ENCODE measurements at places on chromosomes 6 and 20. TPM values are rescaled to one million over a fixed set of nuclear protein-coding genes. Genes with fewer than 3 reads are reported as not detected.

Gene C20orf204
- 0.17 TPM for total RNA-seq

Gene STMN3
- 49.8 TPM for total RNA-seq

Gene ANKRD66
- not detected for total RNA-seq

Gene TPD52L1
- 0.83 TPM for total RNA-seq

Gene HLA-DQA1
- total RNA-seq: not detected

Gene CAPN11
- 0.06 TPM for total RNA-seq

Gene DSTN
- 254 TPM for total RNA-seq

Gene BANF2
- total RNA-seq: not detected

Gene FLRT3
- total RNA-seq: 4.1 TPM

GRCh38 chr6:127119102-127120022 lies 891 bp downstream of the RSPO3 start:
- DNase-seq: peak; percentile 17

- no peak for DNase-seq
Measured at GRCh38 chr20:61839223-61839911, 226.3 kb downstream of the TAF4 start.

DNA sequence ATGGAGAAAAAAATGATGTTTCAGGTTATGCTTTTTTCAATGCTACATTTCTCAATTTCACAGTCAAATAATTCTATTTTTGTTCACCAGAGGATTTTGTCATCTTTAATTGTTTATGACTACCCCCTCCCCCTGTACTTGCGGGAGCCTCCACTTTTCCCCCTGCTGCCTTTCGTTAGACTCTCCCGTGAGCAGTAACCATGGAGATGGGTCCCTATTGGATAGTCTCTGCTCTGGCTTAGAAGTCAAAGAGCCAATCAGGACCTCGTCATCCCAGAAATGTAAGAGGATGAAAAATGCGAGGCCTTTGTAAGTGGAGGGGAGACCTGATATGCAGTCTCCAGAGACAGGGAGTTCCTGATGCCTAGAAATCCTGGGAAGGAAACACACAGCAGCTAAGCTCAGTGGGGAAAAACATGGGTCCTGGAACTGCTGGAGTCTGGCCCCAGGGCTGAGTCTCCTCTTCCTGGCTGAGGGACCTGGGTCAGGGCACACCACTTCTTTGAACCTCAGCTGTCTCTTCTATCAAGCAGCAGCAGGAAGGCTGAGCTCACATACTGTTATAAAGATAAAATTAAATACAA lies 298.7 kb downstream of the TSHZ2 start:
- DNase-seq: no peak

- DNase-seq: no peak
Measured at GRCh38 chr6:34559651-34560365, 3.7 kb upstream of the SPDEF start.

DNA sequence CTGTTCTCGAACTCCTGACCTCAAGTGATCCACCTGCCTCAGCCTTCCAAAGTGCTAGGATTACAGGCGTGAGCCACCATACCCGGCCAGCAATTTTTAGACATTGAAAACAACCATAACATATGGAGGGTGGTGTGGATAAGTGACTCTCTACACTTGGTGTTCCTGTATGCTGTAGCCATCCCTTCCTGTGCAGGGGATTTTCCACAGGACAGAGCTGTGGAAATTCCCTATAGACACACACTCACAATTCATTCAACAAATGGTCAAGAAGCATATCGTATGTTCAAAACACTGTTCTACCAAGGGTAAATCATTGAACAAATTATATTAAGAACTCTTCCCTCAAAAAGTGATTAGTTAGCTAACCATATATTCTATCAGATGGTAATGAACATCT lies 6.3 kb downstream of the BTN2A1 start:
- DNase-seq: no peak

DNA sequence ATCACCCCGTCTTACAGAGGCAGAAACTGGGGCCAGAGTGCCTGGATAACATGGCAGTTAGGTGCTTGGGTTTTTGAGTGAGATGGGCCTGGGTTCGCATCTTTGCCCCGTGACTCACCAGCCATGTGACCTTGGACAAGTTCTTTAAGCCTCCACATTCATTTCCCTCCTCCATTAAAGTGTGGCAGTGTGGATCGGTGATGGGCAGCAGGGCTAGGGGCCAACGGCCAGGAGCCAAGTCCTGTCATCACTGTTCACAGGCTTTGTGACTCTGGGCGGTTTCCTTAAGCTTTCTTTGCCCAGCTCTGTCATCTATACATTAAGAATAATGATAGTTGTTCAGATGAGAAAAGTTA lies 85.5 kb upstream of the PMEPA1 start:
- peak; percentile 93 for DNase-seq

- no peak for DNase-seq
Measured at GRCh38 chr6:13259393-13259792, 68.9 kb downstream of the TBC1D7 start.

DNA sequence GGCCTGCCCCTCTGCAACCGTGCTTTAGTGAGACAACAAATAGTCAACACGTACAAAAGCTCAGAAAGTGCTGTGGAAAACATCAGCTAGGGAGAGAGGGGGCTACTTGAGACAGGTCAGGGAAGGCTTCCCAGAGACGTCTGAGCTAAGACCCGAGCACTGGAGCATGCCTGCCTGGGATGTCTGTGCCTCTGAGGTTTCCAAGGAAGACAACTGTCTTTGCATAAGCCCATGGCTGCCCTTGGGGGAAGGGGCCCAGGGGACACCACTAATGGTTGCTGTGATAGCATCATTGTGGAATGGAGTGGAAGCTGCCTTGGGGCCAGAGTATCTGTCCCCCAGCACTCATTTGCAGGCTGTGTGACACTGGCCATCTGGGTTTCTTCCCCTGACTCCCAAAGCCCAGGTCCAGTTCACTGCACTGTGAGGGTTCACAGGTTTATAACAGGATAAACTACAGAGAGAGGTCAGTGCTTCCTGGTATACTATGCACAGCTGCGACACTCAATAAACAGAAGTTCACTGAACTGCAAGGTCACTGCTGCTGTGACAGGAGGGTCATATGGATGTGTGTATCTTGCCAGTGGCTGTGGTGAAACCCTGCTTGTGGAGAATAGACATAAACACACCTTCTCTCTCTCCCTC lies 1.5 kb upstream of the ARFGEF2 start:
- no peak for DNase-seq

GRCh38 chr6:140370976-140371870 lies 996.8 kb upstream of the CITED2 start:
- DNase-seq: no peak

GRCh38 chr20:31473331-31474096 lies 1.4 kb downstream of the DEFB124 start:
- no peak for DNase-seq

GRCh38 chr6:153140299-153140698 lies 9.2 kb upstream of the RGS17 start:
- no peak for DNase-seq

DNA sequence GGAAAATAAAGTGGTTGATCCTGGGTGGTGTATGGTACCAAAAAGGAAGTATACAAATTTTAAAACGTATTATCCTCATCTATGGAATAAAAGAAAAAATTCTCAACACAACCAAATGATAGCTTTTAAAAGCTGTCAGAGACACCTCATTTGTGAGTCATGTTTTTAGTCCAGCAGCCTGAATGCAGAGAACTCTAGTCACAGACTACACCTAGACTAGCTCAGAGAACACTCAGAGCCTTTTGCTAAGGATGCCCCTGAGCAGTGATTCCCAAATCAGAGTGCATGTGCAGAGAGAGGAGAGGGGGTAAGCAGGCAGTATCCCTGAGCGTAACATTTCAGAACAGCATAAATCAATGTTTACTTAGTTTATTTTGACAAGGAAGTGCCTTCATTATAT lies 809.3 kb downstream of the HACE1 start:
- DNase-seq: no peak

GRCh38 chr6:36979347-36979742 lies 6.7 kb downstream of the MTCH1 start:
- DNase-seq: peak; percentile 33

DNA sequence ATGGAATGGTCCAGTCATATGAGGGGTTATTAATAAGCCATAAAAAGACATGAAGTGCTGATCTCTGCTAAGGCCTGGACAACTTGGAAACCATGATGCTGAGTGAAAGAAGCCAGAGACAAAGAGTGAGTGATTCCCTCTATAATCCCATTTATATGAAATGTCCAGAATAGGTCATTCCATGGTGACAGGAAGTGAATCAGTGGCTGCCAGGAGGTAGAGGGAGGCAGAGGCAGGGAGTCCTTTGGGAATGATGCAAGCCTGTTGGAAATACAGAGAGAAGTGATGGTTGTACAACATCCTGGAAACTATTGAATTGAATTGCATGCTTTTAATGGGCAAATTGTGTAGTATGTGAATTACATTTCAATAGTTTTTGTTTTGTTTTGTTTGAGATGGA lies 26.4 kb downstream of the ANKRD60 start:
- DNase-seq: no peak

DNA sequence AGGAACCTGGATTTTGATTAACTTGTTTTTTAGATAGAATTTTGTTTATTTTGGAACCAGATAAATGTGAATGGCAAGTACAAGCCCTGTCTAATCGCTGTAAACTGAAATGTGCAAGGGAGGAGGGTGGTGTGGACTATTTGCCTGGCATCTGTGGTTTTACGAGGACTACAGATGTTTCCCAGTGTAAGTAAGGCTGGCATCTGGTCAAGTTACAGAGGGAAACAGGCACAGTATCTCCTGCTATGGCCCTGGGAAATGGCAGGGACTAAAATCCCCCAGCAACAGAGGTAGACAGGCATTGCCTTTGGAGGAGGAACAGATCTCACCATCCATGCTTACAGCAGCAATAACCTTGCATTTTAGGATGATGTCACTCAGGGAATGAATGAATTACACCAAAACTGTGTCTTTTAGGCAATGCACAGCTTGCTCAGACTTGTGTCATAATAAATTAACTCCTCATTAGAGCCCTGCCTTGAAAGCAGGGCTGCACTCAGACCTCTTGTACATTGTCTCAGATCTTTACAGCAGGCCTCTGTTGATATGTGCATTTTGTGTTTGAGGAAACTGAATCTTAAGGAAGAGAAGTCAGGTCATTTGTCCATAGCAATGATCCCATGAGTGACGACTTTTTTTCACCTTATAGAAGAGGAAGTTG lies 96.2 kb downstream of the TCP11 start:
- peak; percentile 70 for DNase-seq

GRCh38 chr6:95366414-95366813 lies 210.9 kb upstream of the MANEA start:
- no peak for DNase-seq

DNA sequence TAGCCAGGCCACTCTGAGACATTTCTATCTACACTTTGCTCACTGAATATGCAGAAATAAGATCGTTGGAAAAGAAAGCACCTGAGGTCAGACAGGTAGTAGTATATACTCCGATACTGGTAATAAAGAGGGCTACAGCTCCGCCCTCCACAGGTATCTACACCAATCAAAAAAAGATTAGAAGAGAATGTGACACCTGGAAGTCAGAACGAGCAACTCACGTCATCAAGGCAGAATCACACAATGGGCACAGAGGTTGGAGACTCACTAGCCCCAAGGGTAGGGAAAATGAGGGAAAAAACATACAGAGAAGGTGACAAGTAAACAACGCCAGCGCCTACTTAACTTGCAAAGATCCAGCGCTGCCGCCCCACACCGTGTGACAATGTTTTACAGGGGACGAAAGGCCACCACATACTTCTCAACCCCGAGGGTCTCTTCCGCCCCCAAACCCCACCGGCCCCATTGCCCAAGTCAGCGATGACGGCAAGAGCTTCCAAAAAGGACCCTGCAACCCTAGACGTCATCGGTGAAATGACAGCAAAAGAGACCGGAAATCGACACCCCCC lies 653 bp downstream of the LMBRD1 start:
- peak; percentile 19 for DNase-seq

DNA sequence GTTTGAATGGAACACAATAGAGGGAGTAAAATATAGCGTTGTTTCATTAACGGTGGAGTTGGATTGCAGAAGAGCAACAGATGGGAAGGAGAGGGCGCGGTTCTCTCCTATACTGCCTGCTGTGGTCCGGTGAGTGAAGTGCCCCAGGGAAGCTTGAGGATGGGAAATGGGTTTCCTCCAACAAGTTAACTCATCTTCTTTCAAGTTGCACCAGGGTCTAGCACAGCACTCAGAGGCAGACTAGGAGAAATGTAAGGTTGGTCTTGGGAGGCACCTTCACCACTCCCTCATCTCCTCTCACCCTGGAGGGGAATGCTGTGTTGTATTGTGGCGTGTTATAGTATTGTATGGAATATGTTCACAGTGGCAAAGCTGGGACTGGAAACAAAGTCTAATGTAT lies 96.9 kb upstream of the SLC24A3 start:
- DNase-seq: no peak

GRCh38 chr6:32852844-32853540 lies 512 bp downstream of the TAP1 start:
- peak; percentile 33 for DNase-seq

- no peak for DNase-seq
Measured at GRCh38 chr6:156269751-156270369, 507.3 kb upstream of the ARID1B start.

GRCh38 chr20:33010133-33010504 lies 2.6 kb downstream of the BPIFB2 start:
- DNase-seq: no peak

GRCh38 chr6:114240796-114241195 lies 102.0 kb downstream of the HS3ST5 start:
- DNase-seq: no peak

- no peak for DNase-seq
Measured at GRCh38 chr20:36334281-36335205, 28.4 kb downstream of the DLGAP4 start.

GRCh38 chr6:30926644-30927043 lies 5.3 kb downstream of the SFTA2 start:
- peak; percentile 61 for DNase-seq

GRCh38 chr6:161273752-161274487 lies at the start of gene AGPAT4:
TSS of gene AGPAT4 (minus strand) at chr6:161274061. CDS start at chr6:161232213, 41,848 bp downstream.
- DNase-seq: peak; percentile 97

DNA sequence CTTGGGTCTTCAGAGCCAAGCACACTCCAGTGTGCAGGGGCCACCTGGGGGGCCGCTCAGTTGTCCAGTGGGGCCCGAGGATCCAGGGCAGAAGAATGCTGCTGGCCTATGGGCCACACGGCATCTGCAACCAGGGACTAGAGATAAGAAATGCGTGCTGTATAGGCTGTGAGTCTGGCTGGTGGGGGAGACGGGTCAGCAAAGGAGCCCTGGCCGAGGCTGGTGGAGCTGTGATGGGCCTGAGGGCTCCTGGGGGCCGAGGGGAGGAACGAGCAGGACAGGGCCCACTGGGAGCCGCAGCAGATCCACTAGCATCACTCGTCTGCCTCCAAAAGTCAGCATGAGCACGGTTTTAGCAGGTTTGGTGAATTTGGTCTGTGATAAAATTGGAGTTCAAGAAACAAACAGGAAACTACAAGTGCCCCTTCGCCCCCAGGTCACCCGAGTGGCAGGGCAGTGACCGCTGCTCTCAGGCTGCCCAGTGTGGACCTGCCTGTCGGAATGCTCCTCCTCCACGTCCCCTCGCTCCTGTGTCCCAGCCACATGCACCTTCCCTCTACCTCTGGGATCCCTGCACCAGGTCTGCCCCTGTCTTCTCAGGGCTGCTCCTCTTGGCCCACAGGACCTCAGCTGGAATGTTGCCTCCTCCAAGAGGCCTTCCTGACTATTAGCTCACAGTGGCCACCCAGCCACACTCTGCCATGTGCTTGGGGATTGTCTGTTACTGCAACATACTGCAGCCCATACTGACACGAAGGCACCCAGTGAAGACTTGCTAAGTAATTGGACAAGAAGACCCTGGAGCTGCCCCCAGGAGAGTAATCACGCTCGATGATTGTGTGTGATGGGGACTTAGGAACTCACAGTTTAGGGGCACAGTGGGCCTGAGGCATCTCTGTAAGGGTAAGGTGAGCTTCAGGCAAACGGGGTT lies 10.9 kb downstream of the ACSS1 start:
- DNase-seq: no peak
